Renal cortical epithelial cell (primary cell): ENCODE measurements at places on chromosomes 2 and 18. TPM values are rescaled to one million over a fixed set of nuclear protein-coding genes. Genes with fewer than 3 reads are reported as not detected.

GPBAR1 gene
- 0.65 TPM in 1 of 2 replicates, not detected in the other for total RNA-seq

KIF3C gene
- total RNA-seq, result 28.9 and 41.7 TPM in 2 replicates

RUFY4 gene
- not detected in 2 replicates for total RNA-seq

TRIM54 gene
- total RNA-seq, result 0.17 TPM in 1 of 2 replicates, not detected in the other

GRB14 gene
- 10.4 and 22.1 TPM in 2 replicates for total RNA-seq

DNA sequence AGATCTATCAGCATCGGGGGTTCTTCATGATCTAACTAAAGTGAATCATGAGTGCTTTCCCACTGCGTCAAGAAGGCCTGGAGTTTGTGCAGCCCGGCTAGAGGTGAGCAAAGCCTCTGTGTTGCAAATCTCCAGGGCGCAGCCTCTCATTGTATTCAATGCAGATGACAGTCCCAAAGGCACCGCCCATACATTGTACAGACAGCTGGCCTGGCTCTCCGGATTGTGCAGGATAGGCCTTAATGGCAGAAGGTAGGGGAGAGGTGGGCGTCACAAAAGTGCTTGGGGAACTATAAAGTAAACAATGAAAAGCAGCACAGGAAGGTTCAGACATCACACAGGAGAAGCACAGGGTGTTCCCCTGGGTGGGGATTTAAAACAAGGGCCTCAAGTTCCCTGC, 907 bp upstream of the GYPC start:
- DNase-seq, result no peak

DNA sequence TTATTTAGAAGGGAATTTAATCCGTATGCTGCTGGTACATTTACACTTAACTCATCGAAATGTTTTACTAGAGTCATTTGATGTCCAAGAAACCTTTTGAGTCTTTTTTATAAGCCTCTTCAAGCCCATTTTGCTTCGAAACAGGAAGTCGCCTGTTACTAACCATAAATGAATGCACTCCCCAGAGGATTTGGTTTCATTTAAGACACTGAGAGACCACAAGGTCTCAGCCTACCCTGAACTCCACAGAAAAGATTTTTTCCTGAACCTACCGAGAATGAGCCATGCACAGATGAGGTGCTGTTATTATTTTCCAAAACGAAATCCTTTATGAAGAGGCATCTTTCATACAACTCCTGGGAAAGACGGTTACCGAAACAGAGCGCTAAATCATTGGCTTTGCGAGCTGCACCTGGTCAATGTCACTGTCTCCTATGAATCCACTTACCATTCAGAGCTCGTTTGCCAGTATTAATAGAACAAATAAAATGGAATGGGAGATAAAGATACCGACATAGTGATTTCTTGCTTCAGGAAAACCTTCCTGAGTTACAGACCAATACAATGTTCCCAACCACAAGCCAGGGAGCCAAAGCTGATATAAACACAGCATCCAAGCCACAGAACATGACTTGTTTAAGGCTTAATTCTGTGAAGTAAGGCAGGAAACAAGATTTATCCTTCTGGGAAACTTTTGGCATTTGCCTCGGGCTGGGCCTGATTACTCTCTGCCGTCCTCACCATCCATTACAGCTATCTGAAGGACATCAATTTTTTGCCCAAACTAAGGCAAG, 382.1 kb downstream of the OSR1 start:
- DNase-seq, result peak; percentile 69

- no peak for DNase-seq
Measured at GRCh38 chr2:98551316-98551715, 57.0 kb downstream of the COA5 start.

- DNase-seq, result peak; percentile 56
Measured at GRCh38 chr2:156396126-156396525, 40.1 kb upstream of the GPD2 start.

DNA sequence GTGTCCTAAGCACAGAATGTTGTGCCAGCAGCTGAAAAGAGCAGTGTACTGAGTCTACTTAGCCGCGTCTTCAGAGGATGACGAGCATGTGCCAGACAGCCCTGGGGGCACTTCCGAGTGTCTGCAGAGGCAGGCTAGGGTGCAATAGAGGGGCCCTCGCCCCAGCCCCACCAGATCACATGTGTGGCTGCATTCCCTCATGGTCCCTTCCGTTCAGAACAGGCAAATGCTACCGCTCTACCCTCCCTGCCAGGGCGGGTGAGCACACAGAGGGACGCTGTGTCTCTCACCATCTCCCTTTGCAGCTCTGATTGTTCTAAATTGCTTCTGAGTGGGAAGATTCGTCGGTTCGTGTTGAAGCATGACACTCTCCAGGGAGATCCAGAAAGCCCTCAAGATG, 212.2 kb upstream of the RAB12 start:
- no peak for DNase-seq

DNA sequence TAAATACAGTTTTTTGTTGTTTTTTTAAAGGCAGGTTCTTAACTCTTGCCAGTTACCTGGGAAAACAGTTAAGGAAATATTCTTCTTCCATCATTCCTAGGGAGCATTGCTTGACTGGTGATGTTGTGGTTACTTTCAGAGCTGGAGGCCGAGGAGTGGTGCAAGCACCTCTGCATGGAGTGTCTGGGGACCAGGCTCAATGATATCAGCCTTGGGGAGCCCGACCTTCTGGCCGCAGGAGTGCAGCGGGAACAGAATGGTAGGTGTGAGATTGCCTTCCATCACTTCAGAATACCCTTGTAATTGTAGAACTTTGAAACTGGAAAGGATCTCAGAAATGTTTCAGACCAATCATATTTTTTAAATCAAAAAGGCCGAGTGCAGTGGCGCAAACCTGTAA, 270.1 kb downstream of the CD226 start:
- DNase-seq, result no peak

DNA sequence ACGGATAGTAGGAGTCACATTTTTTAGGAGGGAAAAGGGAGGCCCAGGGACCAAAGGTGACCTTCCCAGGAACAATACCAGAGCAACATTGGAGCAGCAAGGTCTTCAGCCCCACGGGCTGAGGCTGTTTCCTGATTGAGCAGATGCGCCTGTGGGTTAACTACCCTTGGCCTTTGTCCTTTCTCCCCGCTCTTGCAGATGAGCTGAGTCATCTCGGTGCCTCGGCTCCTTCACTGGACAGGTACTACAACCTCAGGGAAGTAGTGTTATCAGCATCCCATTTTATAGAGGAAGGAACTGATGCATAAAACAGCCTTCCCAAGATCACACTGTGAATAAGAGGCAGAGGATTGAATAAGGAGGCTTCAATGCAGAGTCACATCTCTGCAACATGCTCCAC, 43.5 kb downstream of the DHRS9 start:
- no peak for DNase-seq

DNA sequence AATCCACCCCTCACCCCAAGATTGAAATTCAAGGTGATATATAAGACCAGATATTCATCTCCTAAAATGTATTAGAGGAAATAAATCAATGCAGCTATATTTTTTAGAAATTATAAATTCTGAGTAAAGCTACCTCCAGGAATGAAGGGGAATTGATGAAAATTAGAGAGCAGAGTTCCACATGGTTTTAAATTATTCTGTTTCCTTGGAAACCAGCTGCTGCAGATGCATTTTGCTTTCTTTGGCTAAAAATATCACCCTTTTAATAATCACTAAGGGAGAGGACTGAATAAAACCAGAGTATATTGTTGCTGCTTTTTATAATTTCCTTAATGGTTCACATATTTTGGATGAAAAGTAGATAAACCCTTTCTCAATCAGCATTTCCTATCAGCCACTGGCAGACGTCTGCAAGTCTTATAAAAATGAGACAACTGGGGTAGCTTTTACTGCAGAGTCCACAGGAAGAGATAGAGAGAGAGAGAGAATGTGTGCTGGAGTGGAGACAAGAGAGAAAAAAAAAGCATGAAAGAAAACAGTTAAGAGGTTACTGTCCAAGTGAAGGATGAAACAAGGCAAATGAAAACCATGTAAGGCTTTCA, 2.0 kb downstream of the CSRNP3 start:
- no peak for DNase-seq

GRCh38 chr2:180520206-180520605, 460.2 kb upstream of the UBE2E3 start:
- DNase-seq, result peak; percentile 29

DNA sequence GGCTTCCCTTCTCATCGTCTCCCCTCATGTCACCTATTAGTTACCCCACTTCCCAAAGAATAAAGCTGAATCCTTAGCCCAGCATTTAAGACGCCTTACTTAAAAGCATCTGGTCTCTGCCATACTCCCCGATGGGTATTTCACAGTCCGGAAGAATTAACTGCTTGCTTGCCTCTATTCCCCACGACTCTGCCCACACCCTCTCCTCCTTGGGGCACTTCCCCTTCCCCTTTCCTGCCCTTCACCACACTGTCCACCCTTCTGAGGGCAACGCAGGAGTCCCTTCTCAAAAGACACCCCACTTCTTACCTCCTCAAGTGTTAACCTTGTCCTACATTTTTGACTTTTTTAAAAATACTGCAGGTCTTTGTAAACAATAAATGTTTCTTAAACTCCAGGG, 60.1 kb upstream of the RMP24 start:
- no peak for DNase-seq

GRCh38 chr2:26178746-26179436, 6.0 kb downstream of the GAREM2 start:
- no peak for DNase-seq

GRCh38 chr2:88188748-88189147, 18.6 kb downstream of the THNSL2 start:
- DNase-seq, result peak; percentile 55

- DNase-seq, result peak; percentile 97
Measured at GRCh38 chr2:223041527-223042109, 10.4 kb upstream of the KCNE4 start.

DNA sequence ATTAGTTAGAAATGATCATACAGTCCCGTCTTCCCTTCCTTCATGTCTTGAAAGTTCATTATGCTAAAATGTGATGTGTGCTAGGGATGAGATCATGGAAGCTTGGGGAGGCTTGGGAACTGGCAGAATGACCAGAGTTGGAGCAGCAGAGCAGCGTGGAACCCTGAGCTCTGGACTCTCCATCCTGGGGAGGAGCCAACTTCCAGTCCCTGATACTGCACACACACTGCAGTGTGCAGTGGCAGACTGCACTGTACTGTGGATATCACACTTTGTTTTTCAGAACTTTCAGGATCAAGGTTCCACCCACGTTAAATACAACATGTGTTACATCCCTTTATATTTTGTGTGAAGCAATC, 27.3 kb upstream of the GREB1 start:
- DNase-seq, result no peak
